ENCODE measurements at places on chromosomes 3 and 15.

DNA sequence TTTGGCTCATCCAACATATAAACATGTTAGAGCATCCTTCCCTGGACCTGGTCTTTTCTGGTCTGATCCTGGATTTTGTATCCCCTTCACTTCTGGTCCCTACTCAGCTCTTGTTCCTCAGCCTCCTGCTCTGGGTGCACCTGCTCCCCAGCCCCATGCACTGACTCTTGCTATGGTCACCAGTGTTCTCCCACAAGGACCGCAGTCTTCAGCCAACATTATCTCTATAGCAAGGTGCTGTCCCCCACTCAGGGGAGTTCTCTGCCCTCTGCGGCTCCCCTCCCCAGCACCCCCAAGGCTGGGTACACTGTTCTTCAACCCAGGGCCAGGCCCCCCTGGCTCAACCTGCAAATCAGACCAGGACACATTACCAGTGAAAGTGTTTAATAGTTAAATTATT, 80.2 kb downstream of the SEC22A start:
- no peak for DNase-seq

GRCh38 chr15:41653760-41654159, 6.4 kb upstream of the MGA start:
- no peak for DNase-seq

- no peak for DNase-seq
Measured at GRCh38 chr15:74464897-74465296, 3.9 kb upstream of the UBL7 start.

GRCh38 chr3:124084022-124084881, 92.3 kb upstream of the ROPN1 start:
- DNase-seq, result peak; percentile 74

- no peak for DNase-seq
Measured at GRCh38 chr3:108218811-108219210, 3.4 kb downstream of the IFT57 start.

- no peak for DNase-seq
Measured at GRCh38 chr3:159837725-159838124, 150.9 kb upstream of the IL12A start.

- no peak for DNase-seq
Measured at GRCh38 chr15:100032358-100033085, 299.3 kb upstream of the LYSMD4 start.

DNA sequence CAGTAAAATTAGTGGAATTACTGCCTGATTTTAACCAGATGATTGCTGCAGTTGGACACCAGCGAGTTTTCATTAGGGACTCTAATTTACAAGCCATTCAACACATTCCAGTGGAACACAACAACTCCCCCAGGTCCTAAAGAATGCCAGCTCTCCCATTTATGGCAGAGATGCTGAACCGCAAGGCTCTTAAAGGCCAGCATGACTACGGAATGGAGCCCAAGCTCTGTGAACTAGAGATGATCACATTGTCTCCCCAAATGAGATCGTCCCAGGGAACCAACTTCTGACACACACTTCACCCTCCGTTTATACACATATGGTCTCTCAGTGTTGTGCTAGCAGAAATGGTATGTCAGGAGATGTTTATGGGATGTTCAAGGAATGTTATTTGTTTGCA, 446.2 kb upstream of the NR2F2 start:
- no peak for DNase-seq

DNA sequence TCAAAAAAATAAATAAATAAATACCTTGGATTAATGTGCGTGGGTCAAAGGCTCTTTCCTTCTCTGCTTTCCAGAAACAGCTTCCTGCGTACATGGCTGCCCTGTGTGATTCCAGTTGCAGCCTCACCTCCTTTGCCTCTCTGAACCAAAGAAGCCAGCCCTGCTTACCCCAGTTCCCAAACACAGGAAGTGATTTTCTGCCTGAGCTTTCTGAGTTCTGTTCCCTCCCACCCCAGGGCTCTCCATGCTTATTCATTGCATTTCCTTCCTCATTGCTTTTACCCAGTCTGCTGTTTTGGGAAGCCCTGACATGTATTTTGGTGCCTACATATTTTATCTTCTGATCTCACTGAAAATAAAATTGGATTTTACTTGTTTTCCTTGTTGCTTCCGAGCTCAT, 15.4 kb downstream of the ZSCAN2 start:
- DNase-seq, result no peak

GRCh38 chr3:71378509-71378908, 205.0 kb downstream of the FOXP1 start:
- DNase-seq, result no peak

DNA sequence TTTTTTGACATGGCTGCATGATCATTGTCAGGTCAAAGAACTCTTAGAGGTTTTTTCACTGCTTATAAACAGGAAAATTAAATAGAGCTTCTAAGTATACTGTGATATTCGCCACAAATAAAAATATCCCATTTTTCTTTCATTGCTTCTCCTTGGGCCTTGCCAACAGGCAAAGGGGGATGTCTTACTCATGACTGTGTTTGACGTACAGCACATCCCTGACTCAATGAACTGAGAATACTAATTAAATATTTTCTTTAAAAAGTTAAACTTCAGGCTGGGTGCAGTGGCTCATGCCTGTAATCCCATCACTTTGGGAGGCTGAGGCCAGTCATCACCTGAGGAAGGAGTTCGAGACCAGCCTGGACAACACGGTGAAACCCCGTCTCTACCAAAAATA, 41.4 kb upstream of the CCDC80 start:
- DNase-seq, result no peak

DNA sequence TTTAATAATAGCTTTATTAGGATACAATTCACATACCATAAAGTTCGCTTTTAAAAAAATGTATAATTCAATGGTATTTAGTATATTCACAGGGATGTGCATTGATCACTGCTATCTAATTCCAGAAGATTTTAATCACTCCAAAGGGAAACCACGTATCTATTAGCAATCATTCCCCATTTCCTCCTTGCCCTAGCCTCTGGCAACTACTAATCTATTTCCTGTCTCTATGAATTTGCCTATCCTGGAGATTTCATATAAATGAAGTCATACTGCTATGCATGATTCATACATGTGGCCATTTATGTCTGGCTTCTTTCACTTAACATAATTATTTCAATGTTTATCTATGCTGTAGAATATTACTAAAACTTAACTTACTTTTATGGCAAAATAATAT, 32.0 kb upstream of the CASR start:
- no peak for DNase-seq

DNA sequence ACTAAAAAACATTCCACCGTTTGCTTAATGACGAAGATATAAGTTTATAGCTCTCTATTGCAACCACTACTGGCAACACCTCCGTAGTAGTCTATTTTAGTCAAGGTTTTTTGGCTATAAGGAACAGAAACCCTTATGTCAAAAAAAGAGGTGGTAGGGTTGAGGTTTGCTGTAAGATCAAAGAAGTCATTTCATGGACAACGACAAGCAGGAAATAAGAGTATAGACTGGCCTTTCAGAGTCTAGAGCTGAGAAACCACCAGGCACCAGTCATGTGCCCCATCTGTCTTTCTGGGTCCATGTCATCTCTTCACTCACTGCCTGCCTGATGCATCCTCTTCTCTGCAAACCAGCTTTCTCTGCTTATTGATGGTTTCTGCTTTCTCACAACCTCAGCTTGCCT, 42.7 kb downstream of the THBS1 start:
- DNase-seq, result no peak
